Muscle of leg (tissue), 16 donors: ENCODE measurements at places on chromosomes 2 and 18. TPM values are rescaled to one million over a fixed set of nuclear protein-coding genes. Genes with fewer than 3 reads are reported as not detected.
A peak's percentile ranks its signal among the peaks of the same experiment; 100 is the strongest.

GAREM2 gene
- 2.5 TPM for total RNA-seq

RIT2 gene
- not detected for total RNA-seq

IGFBP2 gene
- total RNA-seq, result 172 TPM

BCL11A gene
- total RNA-seq, result 1.1 TPM

DNAJC5G gene
- total RNA-seq, result not detected

- DNase-seq, result no peak
Measured at GRCh38 chr2:43326101-43326825, 99.9 kb upstream of the ZFP36L2 start.

DNA sequence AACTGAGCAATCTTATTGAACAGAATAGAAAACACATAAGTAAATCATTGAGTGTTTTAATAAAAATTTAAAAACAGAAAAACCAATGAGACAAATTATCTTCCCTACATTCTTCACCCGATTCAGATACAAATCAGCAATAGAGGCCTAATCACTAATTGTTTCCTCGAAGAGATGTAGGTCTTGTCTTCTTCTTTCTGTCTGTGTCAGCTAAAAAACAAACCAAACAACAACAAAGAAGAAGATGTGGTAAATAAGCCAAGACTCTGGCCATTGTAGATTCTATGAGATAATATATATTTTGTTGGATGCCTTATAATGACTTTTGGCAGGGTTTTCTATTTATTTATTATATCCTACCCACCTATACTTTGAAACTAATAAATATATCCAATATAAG lies 200.9 kb upstream of the FSIP2 start:
- DNase-seq, result no peak

- DNase-seq, result no peak
Measured at GRCh38 chr2:3598912-3599854, 4.3 kb downstream of the COLEC11 start.

DNA sequence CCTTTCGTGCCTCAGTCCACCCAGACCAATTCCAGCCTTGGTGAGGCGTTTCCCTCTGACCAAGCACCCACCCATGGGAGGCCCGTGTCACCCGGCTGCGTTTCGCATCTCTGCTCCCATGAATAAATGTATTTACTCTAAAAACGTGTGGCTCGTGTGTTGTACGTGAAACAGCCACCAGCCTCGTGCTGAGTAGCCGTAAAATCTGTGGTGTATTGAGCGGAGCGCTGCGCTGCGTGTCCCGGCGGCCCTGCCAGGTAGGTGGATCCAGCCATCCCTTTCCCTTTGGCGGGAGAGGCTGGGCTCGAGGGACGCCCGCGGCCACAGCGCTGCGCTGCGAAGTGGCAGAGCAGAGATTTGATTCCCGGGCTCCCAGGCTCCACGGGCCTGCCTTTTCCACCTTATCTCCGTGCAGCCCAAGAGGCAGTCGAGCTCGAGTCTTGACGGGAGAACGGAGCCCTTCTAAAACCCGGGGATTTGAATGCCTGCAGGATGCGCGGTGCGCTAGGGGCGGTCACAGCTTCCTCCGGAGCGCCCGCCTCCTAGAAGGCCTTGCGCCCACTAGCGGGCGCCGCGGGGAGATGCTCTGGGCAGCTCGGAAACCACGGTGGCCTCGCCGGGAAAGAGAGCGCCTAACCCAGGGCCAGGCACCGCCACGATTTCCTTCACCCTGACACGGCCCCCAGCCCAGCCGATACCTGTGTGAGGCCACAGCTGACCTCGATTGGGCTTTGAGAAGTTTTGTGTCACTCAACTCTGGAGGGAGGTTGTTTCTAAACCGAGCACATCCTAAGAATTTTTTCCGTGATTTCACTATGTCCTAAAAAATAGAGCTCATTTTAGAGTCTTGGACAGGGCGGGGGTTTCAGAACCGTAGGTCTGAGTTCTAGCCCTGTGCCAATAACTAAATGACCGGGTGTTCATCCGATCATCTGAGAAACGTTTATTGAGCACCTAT lies 3.9 kb upstream of the PSMD1 start:
- DNase-seq, result peak; percentile 89
